ENCODE measurements at places on chromosomes 7 and 10.

DNA sequence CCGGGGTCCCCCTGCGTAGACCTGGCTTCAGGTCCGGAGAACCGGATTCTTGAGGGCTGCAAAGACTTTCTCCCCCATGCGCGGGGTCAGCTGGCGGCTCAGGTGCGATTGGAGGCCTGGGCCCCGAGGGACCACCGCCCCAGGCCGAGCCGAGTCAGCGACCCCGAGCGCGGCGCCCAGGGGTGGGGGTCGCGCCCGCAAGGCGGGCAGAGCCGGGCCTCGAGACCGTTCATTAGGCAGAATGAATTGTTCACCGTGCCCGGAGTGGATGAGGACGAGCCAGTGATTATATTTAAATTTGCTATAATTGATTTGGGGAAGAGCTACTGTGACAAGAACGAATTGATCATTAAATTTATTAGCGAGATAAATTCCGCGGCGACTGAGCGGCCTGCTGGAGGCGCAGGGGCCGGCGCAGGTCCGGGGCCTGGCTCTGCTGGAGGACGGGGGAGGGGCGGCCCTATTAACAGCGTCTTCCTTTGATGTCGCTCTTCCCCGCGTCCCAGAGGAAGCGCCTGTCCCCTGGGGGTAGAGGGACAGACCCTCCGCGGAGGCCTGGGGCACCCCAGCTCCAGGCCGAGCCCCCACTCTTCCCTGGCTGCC lies 7.5 kb downstream of the MNX1 start:
- peak; percentile 68 for DNase-seq

DNA sequence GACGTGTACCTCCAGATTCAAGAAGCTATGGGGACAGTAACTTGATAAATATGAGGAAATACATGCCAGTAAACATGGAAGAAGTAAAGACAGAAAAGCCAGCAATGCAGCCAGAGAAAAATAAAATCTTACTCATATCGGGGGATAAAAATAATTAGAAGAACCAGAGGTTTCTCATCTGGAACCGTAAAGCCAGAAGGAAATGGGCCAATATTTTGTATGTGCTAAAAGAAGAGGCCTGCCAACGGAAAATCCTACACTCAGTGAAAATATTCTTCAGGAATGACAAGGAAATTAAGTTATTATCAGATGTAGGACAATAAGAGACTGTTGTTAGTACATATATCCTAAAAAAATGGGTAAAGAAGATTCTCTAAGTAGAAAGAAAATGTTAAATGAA lies 401.2 kb downstream of the CDC14C start:
- no peak for DNase-seq

- DNase-seq: peak; percentile 43
These were observed 70.7 kb downstream of the EBF3 start for GRCh38 chr10:129893104-129894089.

DNA sequence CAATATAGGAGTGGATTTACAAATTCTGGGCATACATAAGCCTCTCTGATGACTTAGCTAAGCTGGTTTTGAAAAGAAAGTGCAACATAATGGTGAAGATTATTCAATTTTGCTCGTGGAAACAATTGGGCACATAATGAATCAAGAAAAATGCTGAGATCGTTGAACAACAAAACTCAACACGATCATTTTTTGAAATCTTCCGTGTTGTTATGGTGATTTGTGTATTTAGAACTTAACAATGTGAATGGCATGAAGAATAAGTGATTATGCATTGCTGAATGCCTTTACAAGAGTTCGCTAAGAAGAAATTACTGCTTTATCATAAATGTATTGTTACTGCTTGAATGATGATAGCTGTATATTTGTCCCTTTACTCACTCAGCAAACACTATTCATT lies 875.0 kb downstream of the CNTNAP2 start:
- no peak for DNase-seq

- DNase-seq: peak; percentile 66
These were observed 27.6 kb downstream of the WDR86 start for GRCh38 chr7:151382079-151382885.

GRCh38 chr7:153286763-153287162 lies 527.2 kb downstream of the ACTR3B start:
- DNase-seq: no peak

DNA sequence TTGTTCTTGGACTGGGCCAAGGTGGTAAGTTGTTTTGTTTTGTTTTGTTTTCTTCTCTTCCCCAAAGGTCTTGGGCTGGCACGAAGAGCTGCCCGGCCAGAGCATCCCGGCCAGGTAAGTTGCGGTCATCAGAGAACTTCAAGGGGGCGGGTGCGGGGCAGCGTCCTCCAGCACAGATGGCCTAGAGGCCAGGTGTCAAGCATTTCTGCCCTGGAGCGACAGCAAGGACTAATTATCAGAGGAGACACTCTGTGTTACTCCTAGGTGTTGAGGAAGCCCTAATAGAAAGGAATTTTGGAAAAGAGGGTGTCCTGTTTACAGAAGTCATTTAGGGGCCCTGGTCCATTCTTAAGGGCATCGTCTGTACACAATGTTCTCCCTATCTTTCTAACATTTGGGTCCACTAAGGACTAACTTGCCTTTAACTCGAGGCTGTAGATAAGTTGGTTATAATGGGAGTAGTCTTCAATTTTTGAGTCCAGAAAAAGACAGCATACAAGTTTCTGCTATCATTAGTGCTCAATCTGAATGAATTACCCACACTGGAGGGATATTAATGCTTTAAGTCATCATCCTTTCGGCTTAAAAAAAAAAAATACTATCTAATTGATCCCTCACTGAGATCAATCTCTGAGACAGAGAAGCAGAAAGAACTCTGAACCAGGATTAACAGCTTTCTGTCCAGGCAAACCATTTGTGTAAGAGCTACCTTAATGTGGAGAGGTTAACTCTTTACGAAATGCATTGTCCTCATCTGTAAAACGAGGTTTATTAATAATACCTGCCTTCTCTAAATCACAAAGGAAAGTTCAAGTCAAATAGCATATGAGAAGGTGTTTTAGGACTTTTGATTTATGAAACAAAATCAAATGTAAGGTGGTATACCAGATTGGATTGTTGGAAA lies 1.5 kb downstream of the ITGB8 start:
- no peak for DNase-seq

- peak; percentile 65 for DNase-seq
These were observed 33.6 kb upstream of the XRCC2 start for GRCh38 chr7:152709287-152710152.

- DNase-seq: no peak
These were observed 8.2 kb downstream of the LFNG start for GRCh38 chr7:2527505-2528467.

DNA sequence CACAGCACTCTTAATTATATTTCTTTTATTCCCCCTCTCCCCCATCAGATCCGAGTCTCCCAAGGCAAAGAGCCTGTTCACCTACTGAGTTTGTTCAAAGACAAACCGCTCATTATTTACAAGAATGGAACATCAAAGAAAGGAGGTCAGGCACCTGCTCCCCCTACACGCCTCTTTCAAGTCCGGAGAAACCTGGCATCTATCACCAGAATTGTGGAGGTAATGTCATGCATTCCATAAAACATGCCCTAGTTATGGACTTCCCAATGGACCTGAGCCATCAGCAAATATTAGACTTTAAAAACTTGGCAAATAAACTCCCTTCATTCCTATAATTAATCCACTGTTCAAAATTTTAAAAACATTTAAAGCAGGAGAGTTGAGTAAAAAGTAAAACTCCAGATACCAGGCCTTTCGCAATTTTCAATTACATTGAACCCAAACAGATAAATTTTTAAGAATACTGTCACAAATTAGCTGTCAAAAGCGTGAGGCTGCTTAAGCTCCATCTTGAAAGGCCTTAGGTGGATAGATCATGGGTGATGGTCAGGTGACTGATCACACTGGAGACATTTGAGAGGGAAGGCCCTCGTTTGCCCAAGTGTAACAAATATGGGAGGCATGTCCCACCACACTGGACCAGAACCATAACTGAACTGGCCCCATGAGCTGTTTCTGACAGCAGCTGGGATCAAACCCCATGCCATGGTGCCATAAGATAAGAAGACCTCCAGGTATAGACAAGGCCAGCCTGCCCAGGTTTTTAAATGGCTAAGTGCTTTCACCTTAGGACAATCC lies 46.9 kb upstream of the ARL4A start:
- no peak for DNase-seq

DNA sequence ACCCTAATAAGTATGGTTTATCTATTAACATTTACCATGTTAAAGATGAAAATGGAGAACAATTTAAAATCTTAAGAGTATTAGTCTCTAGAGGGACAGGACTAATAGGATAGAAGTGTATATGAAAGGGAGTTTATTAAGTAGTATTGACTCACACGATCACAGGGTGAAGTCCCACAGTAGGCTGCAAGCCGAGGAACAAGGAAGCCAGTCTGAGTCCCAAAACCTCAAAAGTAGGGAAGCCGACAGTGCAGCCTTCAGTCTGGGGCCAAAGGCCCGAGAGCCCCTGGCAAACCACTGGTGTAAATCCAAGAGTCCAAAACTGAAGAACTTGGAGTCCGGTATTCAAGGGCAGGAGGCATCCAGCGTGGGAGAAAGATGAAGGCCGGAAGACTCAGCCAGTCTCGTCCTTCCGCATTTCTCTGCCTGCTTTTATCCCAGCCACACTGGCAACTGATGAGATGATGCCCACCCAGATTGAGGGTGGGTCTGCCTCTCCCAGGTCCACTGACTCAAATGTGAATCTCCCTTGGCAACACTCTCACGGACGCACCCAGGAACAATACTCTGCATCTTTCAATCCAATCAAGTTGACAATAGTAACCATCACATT lies 140.8 kb upstream of the FAM20C start:
- no peak for DNase-seq

GRCh38 chr7:30708983-30709382 lies 26.7 kb upstream of the CRHR2 start:
- no peak for DNase-seq

- no peak for DNase-seq
These were observed 222.4 kb downstream of the RPS24 start for GRCh38 chr10:78255796-78256638.

GRCh38 chr7:11616466-11616865 lies 215.5 kb downstream of the THSD7A start:
- no peak for DNase-seq

GRCh38 chr10:14782691-14783363 lies 8.1 kb upstream of the FAM107B start:
- no peak for DNase-seq

DNA sequence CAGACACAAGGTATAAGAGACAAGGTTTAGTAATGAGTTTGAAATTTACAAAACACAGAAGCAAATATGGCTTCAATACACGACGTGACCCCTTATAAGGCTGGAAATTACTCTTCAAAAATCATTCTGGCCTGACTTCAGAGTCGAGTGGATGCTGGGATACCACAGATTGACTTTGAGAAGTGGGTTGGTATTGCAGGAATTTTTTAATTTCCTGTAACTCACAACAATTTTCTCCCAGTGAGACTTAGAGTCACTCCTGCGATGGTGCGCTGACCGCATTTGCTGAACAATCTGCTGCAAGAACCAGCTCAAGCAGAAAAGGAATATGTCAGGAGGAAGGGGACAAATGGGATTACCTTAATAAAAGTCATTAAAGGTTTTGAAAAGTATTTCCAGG lies 132.1 kb downstream of the EMX2 start:
- no peak for DNase-seq

GRCh38 chr7:25752967-25753791 lies 398.8 kb upstream of the NFE2L3 start:
- DNase-seq: peak; percentile 77

GRCh38 chr10:33381451-33382215 lies 47.2 kb upstream of the NRP1 start:
- DNase-seq: no peak

DNA sequence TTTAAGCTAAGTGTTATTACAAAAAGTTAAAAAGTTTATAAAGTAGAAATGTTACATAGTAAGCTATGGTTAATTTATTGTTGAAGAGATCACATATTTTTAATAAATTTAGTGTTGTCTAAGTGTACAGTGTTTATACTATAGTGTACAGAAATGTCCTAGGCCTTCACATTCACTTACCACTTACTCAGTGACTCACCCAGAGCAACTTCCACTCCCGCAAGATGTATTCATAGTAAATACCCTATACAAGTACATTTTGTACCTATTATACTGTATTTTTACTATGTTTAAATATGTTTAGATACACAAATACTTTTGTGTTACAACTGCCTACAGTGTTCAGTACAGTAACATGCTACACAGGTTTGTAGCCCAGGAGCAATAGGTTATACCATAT lies 69.2 kb downstream of the DNAJC1 start:
- DNase-seq: no peak

DNA sequence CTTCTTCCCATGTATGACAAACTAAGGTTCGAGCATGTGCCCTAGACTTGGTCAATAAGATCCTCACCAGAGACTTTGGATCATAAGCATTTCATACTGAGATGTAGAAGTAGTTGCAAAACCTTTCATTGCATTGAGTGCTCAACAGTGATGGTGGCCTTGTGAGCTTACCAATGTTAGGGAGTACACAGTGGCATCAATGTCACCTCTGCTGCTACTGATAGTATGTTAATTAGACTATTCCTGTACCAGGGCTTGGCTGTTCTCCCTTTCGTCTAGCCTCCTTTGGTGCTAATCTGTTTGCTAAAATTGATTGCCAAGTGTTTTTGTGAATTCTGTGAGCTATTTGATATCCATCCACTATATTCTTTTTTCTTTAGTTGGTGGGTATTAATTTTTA lies 264.5 kb upstream of the SEMA3C start:
- no peak for DNase-seq

- DNase-seq: no peak
These were observed 181.0 kb downstream of the GALNT17 start for GRCh38 chr7:71312755-71313490.

GRCh38 chr10:16770670-16771069 lies 46.6 kb downstream of the RSU1 start:
- no peak for DNase-seq

- no peak for DNase-seq
These were observed 287.6 kb upstream of the HGF start for GRCh38 chr7:82057476-82057875.

Measured in retina (tissue), 1 donor.